ENCODE measurements at places on chromosomes 5 and 9. TPM values are rescaled to one million over a fixed set of nuclear protein-coding genes. Genes with fewer than 3 reads are reported as not detected.
A peak's percentile ranks its signal among the peaks of the same experiment; 100 is the strongest.

Gene SLC44A1
- 30.2 TPM for total RNA-seq

Gene SYK
- not detected for total RNA-seq

Gene KLHL3
- total RNA-seq, result 2.2 TPM

DNA sequence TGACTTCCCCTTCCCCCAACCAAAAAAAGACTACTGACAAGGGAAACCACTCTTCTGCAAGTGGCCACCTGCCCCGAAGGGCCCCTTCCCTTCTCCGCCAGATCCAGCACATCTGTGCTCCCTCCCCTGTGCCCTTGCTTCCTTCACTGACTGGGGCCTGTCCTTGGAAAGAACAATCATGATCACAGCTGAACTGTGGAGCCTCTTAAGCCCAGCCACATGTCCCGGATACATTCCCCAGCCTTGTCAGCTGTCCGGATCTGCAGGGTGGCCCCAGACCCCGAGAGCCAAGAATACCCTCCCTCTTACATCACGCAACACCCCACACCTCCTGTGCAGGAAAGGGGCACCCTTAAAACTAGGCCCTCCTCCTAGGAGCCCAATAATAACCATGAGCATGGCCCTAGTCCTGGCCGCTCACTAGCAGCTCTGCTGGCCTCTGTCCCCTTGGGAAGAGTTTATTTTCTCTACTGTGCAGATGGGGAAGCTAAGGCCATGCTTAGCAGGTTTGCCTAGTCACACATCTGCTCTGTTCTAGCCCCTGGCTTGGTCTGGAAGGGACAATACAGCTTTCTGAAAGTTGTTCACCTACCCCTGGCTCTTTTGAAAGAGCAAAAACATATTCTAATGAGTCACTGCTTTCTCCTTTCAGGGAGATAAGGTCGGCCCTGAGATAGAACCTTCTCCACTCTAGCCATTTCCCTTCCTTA, 3.8 kb downstream of the SPRY4 start:
- peak overlapping the region; percentile 3 for H3K27ac ChIP-seq
- peak overlapping the region; percentile 56 for H3K4me3 ChIP-seq
- no peaks in the 10 kb centered on the region for H3K36me3 ChIP-seq
- DNase-seq, result no peak
- peaks cover 76% of the 10 kb centered on the region for H3K4me1 ChIP-seq

DNA sequence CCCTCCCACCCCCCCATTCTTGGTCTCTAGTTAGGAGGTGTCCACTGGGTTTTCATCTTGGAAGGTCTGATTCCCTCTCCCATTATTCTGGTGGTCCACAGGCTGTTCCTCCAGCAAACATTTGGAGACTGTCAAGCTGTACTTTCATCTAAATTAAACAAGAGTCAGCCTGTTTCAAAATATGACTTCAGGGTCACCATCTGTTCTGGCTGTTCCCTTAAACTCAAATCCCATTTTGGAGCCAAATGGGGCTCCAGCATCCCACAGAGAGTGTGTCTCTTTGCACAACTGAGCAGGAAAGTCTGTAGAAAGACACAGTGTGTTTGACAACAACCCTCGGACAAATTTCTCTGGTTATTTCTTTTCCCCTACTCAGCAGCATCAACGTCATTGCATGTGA, 20.5 kb downstream of the COL15A1 start:
- peaks cover 64% of the 10 kb centered on the region for H3K27me3 ChIP-seq
- H3K4me3 ChIP-seq, result no peak overlapping the region
- H3K36me3 ChIP-seq, result no peaks in the 10 kb centered on the region
- peaks cover 11% of the 10 kb centered on the region for H3K4me1 ChIP-seq
- H3K27ac ChIP-seq, result no peak overlapping the region

DNA sequence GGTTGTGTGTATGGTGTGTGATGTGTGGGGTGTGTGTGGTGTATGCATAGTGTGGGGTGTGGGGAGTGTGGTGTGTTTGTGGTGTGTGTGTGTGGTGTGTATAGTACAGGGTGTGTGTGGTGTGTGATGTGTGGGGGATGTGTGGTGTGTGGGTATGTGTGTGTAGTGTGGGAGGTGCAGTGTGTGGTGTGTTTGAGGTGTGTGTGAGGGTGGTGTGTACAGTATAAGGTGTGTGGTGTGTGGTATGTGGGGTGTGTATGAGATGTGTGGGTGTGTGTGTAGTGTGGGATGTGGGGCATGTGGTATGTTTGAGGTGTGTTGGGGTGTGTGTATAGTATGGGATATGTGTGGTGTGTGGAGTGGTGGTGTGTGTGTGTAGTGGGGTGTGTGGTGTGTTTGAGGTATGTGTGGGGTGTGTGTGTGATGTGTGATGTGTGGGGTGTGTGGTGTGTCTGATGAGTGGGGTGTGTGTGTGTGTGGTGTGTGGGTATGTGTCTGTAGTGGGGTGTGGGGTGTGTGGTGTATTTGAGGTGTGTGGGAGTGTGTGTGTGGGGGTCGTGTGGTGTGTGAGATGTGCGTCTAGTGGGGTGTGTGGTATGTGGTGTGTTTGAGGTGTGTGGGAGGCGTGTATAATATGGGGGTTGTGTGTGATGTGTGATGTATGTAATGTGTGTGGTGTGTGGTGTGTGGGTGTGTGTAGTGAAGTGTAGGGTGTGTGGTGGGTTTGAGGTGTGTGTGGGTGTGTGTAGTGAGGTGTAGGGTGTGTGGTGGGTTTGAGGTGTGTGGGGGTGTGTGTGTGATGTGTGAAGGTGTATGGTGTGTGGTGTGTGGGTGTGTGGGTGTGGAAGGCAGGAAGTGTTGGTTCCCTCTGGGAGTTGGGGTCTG, 8.6 kb downstream of the ECSCR start:
- H3K27ac ChIP-seq, result no peak overlapping the region
- peaks cover 3% of the 10 kb centered on the region for H3K4me1 ChIP-seq
- DNase-seq, result no peak
- H3K4me3 ChIP-seq, result no peak overlapping the region

DNA sequence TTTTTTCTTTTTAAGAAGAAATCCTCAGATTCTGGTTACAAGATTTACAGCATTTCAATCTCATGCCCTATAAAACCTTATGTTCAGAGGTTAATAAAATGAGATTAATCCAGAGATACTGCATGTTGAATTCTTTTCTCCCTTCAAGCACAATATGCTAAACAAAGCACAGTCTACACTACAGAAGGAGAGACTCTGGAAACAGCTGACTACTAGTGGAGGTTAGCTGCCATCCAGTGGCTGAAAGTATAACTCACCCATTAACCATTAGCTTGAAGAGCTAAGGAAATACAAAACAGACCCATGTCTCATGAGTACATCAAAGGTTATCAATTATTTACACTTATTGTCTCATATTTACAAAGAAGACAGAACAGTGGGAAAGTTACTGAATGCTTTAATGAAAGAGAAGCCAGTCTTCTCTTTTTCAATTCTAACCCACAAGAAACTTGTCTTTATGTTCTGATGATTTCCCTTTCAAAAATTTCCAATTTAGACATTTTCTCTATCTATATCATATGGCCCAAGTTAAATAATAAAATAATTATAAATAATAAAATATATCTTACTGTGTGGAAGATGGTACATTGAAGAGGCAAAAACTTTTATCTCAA, 12.7 kb upstream of the DNAH5 start:
- H3K27me3 ChIP-seq, result peaks cover 42% of the 10 kb centered on the region
- no peaks in the 10 kb centered on the region for H3K4me1 ChIP-seq
- no peak overlapping the region for H3K27ac ChIP-seq
- H3K36me3 ChIP-seq, result no peaks in the 10 kb centered on the region

GRCh38 chr5:111792471-111793058, 35.6 kb upstream of the NREP start:
- H3K36me3 ChIP-seq, result peaks cover 2% of the 10 kb centered on the region
- peaks cover 12% of the 10 kb centered on the region for H3K4me1 ChIP-seq
- peak overlapping the region; percentile 77 for H3K27ac ChIP-seq
- DNase-seq, result no peak
- H3K27me3 ChIP-seq, result no peaks in the 10 kb centered on the region
- no peak overlapping the region for H3K4me3 ChIP-seq

DNA sequence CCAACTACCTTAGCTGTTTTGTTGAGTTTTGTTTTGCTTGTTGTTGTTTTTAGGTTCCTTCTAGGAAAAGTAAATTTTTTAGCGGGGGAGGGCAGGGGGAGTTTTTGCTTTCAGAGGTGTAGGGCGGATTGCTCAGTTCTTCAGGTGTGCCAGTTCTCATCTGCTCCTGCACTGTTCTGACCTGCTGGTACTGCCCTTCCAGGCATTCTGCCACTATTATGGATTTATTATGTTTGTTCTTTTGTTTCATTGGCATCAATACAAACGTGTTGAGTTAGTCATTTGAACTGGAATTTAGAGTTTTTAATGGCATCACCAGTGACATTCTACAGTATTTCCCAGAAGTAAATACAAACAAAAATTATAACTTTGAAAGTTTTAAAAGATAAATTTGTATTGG, 26.0 kb downstream of the ERCC6L2 start:
- no peak overlapping the region for H3K4me3 ChIP-seq
- no peak for DNase-seq
- H3K4me1 ChIP-seq, result no peaks in the 10 kb centered on the region
- H3K27ac ChIP-seq, result no peak overlapping the region
- H3K27me3 ChIP-seq, result no peaks in the 10 kb centered on the region

DNA sequence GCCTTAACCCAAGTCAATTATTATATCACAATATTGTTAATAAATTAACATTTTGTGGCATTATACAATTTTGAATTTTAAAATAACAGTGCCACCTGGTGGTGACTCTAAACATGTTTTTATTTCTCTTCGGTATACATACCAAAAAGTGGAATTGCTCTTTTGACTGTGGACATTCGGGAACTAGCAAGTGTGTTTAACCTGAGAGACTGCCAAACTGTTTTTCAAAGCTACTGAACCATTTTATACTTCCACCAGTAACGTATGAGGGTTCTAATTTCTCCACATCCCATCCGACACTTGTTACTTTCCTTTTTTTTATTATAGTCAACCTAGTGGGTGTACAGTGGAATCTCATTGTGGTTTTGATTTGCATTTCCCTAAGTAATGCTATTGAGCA, 18.3 kb upstream of the HSDL2 start:
- H3K4me3 ChIP-seq, result peak overlapping the region; percentile 22
- peaks cover 10% of the 10 kb centered on the region for H3K4me1 ChIP-seq
- no peaks in the 10 kb centered on the region for H3K27me3 ChIP-seq
- no peak overlapping the region for H3K27ac ChIP-seq
- no peak for DNase-seq

DNA sequence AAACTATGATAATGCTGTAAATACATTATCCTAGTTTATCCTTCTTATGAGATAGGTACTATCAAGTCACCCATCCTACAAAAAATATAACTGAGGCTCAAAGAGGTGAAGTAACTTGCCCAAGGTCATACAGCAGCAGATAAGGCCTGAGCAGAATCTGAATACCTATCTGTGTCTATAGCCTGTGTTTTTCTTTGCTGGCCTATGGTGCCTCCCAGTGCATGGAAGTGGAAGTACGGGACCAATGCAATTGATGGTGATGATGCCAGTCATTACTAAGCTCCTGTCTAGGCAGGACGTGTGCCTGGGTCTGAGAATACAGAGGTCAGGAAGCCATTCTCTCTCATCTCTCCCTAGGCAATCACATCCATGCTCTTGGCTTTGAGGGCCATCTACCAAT, 67.8 kb downstream of the FAT2 start:
- H3K27ac ChIP-seq, result no peak overlapping the region
- H3K4me1 ChIP-seq, result no peaks in the 10 kb centered on the region
- no peaks in the 10 kb centered on the region for H3K27me3 ChIP-seq
- no peak for DNase-seq
- peaks cover 9% of the 10 kb centered on the region for H3K36me3 ChIP-seq

GRCh38 chr5:56705217-56705616, 110.1 kb upstream of the MAP3K1 start:
- H3K4me1 ChIP-seq, result no peaks in the 10 kb centered on the region
- no peak for DNase-seq
- no peaks in the 10 kb centered on the region for H3K27me3 ChIP-seq

DNA sequence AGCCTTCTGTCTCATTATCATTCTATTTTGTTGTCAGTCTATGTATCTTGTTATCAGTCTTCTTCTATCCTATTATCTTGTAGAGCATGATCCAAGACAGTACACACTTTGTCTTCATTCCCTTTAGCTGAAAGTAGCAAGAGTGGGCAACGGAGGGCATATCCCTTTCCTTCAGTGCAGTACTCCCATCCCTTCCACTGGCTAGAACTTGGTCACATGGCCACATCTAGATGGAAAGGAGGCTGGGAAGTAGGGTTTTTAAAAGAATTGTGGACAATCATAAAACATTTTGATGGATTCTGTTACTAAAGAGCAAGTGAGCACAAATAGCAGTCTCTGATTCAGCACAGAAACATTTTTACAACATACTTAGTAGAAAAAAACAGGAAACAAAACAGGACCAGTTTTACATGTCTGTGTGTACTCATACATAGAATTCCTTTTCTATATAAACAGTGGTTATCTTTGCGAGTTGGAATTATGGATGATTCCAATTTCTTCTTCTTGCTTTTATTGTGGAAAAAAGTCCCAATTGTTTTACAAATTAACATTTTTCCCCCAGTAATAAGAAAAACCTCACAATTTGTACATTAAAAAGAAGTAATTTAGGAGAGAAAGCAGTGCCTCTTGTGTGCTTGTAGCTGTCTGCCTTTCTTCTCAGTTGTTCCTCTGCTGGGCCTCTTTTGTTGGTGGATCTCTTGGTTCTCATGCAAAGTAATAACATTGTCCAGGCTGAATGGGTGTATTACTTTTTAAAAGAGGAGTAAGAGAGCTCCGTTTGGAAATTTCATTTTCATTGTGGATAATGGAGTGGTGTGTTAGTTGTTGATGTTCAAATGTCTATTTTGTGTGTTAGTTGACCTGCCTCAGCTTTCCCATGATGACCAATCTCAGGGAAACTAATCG, 410.9 kb upstream of the TRPC7 start:
- H3K36me3 ChIP-seq, result no peaks in the 10 kb centered on the region
- no peak overlapping the region for H3K4me3 ChIP-seq
- no peak for DNase-seq

DNA sequence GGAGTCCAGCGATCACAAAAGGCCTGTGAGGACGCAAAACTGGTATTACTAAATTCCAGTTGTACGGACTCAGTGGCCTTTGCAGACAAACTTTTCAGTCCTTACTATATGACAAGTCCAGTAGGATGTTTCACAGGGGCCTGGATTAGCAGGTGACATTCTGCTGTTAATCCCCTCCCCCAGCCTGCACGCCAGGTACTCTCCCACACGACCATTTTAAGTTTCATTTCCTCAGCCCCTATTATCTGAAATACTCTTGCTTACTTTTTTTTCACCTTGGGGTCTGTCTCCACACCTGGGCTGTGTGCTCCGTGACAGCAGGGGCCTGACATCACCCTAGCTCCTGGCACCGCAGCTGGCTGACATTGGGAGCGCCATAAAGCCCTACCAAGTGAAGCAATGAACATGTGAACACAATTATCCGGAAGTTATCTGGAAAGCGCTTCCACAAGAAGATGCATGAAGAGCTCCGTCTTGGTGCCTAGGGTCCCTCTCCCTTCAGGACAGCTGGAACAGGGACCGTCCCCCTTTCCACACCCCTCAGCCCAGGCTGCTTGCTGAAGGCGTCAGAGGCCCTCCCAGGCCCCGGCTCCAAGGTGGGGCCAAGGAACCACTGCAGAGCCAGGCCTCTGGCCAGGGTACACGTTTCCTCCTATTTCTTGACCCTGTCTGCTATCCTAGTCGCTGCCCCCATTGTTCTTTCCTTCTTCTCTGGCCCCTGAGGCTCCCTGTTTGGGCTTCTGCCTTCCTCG, 39.7 kb upstream of the ZNF622 start:
- peaks cover 37% of the 10 kb centered on the region for H3K4me1 ChIP-seq
- H3K36me3 ChIP-seq, result no peaks in the 10 kb centered on the region
- H3K4me3 ChIP-seq, result no peak overlapping the region
- no peak overlapping the region for H3K27ac ChIP-seq
